CD4-positive, alpha-beta T cell treated with Interleukin-10 for 1 hour (primary cell): ENCODE measurements at places on chromosomes 1 and 21.

GRCh38 chr1:145778146-145778540, 45.8 kb downstream of the RNF115 start:
- no peak for DNase-seq

- no peak for DNase-seq
Observed at GRCh38 chr1:58738876-58739275, 39.0 kb upstream of the MYSM1 start.

- no peak for DNase-seq
Observed at GRCh38 chr1:194517567-194517966, 1331.2 kb upstream of the B3GALT2 start.

- no peak for DNase-seq
Observed at GRCh38 chr1:98044766-98045165, 123.9 kb upstream of the DPYD start.

- no peak for DNase-seq
Observed at GRCh38 chr1:1597275-1597930, 2.5 kb downstream of the FNDC10 start.

GRCh38 chr1:210418863-210419650, 90.4 kb downstream of the HHAT start:
- no peak for DNase-seq

- DNase-seq, result no peak
Observed at GRCh38 chr1:100752791-100753190, 33.2 kb downstream of the VCAM1 start.

DNA sequence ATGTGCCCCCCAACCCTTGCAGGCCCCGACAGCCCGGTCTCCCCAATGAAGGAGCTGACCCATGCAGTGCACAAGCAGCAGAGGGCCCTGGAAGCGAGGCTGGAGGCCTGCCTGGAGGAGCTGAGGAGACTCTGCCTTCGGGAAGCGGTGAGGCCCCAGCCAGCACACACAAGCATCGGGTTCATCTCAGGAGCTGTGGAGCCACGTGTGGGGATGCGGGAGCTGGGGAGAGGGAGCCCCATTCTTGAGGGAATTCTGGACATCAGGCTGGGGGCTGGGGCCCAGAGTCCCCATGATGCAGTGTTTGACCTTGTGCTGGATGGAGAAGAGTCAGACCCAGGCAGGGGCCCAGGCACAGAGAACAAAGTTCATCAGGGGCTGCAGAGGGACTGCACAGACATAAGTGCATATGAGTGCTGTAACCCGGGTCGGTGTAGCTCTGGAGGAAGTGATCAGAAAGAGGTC, 4.8 kb downstream of the INAVA start:
- DNase-seq, result no peak

GRCh38 chr1:212458817-212459216, 26.1 kb downstream of the NENF start:
- no peak for DNase-seq

DNA sequence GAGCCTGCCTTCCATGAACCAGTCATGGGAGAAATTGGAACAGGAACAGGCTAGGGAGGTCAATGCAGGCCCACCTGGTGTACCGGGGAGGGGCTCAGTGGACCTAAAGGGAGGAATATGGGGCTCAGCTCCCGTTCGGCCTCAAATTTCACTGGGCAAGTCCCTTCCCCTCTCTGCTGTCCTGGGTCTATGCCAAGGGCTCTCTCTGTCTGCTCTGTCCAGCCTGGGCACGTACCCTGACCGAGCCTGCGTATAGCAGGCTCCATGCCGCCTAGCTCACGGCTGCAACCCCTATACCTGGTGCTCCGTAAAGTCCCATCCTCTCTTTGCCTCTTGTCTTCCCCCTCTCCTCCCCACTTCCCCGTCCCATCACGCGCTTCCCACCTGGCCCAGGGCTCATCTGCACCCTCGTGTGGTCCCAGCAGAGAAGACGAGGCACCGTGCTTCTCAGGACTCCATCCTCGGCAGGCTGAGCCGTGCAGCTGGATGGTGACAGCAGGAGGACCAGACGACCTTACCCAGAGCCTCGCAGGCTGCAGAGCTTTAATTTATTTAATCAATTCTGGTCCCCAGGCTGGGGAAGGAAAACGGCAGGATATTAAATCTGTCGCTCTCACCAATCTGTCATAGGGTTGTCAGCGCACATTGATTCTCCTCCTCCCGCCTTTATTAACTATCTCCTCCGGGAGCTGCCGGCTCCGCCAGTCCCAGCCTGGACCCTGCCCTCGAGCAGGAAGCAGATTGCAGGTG, 25.0 kb upstream of the DISP3 start:
- no peak for DNase-seq

DNA sequence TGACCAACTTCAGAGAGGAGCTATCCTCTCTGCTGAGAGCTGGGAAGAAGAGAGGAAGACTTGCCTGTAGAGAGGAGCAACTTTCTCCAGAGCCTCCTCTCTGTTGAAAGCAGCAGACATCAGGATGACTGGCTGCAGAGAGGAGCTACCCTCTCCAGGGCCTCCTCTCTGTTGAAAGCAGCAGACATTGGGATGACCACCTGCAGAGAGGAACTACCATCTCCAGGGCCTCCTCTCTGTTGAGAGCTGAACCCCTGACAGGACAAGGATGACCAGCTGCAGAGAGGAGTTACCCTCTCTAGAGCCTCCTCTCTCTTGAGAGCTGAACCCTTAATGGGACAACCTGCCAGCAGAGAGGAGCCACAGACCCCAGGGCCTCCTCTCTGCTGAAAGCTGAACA, 83.0 kb upstream of the GJB5 start:
- DNase-seq, result no peak

DNA sequence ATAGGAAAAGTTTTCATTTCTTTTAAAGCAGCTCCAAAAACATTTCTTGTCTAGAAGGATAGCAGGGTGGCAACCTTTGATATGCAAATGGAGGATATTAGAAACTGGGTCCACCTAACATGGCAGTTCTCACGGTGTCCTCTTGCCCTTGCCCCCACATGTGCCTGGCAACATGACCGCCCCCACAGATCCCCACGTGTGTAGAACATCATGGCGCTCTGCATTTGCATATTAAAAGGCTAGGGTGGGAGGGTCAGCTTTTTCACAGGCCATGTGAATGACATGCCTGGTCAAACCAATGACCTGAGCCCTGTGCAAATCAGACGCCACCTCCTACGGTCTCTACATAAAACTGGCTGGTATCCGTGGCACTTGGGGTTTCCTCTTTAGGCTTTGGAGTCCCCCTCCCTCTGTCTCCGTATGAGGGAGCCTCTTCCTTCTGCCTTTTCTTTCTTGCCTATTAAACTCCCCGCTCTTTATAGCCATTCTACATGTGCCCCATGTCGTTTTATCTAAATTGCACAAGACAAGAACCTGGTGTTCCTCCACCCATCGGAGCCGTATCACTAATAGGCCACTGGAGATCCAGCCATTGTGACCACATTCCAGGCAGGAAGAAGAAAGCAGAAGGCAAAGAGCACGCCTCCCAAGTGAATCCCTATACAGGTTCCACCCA, 71.3 kb downstream of the WDR4 start:
- no peak for DNase-seq

DNA sequence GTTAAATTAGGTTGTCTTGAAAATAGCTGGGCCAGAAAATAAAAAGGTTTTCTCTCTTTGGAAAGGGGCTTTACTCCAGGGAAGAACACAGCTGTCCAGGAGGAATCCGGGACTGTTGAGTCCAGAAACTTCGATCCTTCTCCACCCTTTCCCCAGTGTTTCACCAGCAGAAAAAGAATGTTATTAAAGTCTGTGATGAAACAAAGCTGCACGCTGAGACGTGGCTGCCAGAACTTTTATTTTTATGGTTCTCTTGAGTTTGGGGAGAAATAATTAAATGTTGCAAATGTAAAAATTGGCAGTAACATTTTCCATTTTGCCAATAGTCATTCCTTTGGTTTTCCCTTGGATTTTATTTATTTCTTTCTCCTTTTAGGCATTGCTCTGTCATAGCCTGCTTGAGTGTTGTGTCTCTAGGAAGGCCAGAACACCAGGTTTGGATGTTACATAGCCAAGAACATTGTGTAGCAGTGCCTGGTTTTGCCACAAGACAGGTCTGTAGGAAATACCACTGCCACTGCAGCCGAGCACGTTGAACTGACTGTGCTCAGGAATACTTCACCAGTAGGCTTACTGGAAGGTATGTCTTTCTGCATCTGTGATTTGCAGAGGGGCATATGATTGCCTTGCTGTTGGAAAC, 87.4 kb downstream of the ROR1 start:
- DNase-seq, result no peak

- DNase-seq, result no peak
Observed at GRCh38 chr1:174156437-174156836, 2.9 kb upstream of the RABGAP1L start.

DNA sequence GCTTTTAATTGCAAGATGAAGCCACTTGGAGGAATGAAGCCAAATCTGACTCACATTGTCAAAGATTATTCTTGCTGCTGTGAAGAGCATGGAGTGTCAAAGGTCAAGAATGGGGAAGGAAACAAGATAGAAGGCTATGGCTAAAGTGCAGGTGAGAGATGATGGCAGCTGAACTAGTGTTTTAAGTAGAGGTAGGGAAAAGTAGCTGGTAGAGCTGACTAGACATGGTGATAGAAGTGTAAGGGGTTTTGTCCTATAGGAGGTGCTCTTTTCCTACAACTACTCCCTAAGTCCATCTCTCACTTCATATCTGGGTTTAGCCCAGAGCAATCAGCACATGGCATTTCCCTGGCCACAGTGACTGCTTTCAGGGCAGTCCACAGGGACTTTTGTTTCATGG, 11.8 kb downstream of the UBE2T start:
- DNase-seq, result no peak

DNA sequence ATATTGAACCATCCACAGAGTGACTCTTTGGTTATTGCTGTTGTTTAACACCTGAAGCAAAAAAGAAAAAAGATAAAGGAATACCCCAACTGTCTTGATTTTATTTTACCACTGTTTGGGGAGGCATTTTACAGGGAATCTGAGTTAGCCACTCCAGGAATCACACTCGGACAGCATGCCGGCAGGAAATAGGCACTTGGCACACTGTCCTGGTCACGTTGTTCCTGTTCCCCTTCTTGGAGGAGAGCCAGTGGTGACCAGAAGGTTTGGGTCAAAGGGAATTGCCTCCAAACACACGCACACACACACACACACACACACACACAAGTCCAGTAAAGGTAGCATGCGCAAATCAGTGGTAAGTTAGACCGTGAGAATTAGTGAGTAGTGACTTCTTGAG, 13.8 kb downstream of the RGS4 start:
- DNase-seq, result no peak

GRCh38 chr1:208537198-208537597, 293.0 kb upstream of the PLXNA2 start:
- DNase-seq, result no peak

DNA sequence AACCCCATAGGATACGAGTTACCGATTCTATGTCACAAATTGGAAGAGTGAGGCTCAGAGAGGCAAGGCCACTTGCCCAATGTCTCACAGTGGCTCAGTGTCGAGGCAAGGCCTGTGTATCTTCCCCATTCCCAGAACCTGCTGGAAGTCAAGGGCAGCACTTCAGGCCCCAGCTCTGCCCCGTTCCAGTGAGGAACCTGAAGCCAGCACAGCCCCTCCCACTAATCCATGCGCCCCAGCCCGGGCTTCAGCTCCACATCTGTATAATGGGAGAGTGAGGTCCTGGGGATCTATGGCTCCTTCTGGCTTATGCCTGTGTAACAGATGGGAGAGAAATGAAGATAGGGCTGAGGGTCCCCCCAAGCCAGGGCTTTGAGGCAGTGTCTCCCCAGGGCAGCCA, 56.3 kb downstream of the CASZ1 start:
- no peak for DNase-seq

GRCh38 chr1:156671804-156672203, 5.4 kb downstream of the NES start:
- no peak for DNase-seq

DNA sequence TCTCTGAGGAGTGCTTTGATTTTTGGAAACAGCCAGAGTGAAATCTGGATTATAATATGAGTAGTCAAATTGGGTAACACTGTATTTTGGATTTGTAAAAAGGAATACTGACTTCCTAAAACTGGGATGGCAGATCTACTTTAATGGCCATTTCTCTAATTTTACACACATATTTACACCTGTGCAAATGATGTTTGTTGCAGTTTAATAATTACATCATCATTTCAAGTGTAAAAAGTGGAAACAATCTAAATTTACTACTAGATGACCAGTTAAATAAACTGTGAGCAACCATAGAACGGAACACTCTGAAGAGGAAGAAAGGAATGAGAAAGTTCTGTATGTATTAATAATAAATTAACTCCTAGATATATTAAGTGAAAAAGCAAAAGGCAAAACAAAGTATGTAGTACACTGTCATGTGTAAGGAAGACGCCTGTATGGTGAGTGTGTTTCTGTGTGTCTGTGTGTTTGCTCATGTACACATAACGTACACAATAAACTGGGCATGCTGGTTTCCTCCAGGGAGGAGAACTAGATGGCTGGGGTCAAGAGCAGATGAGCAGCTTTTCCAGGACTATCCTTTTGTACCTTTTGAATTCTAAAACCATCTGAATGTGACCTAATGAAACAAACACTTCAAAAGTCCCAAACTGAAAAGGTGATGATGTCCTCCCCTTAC, 2.9 kb upstream of the RHEX start:
- DNase-seq, result no peak

GRCh38 chr1:229266832-229267500, 3.9 kb upstream of the RAB4A start:
- no peak for DNase-seq

DNA sequence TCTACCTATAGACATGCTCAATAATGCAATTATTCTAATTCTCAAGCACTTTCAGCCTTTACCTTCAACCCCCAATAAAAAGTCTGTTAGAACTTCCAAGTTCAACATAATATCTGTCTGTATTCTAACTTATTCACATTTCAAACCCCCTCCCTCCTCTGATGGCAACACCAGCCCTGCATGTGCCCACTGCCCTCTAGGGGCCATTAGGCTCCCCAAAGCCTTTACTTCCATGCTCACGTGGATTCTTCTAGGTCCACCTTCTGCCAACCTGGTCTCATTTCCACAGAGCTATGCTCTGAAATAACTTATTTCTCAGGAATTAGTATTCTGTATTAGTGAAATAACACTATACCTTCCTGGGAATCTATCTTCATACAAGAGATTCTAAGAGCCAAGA, 22.2 kb upstream of the KPRP start:
- DNase-seq, result no peak

GRCh38 chr1:938711-939489, 15.2 kb downstream of the SAMD11 start:
- DNase-seq, result no peak

DNA sequence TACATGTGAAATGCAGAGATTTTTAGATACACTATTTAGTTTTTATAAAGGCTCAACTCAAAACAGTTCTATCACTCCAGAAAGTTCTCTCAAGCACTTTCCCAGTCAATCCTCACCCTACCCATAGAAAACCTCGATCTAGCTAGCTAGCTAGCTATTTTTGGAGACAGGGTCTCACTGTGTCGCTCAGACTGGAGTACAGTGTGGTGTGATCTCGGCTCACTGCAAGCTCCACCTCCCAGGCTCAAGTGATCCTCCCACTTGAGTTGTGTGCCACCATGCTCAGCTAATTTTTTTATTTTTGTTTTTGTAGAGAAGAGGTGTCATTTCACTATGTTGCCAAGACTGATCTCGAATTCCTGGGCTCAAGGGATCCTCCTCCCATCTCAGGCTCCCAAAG, 236.9 kb downstream of the RERE start:
- no peak for DNase-seq

- no peak for DNase-seq
Observed at GRCh38 chr1:42013881-42014470, 95.3 kb upstream of the HIVEP3 start.

- DNase-seq, result peak; percentile 92
Observed at GRCh38 chr1:222654849-222655248, 37.0 kb downstream of the MIA3 start.
